Stimulated activated CD4-positive, alpha-beta T cell treated with anti-CD3 and anti-CD28 coated beads, Interleukin-4, amount 100 ng/mL, for 4 hours (primary cell): ENCODE measurements at places on chromosomes 4 and X.

DNA sequence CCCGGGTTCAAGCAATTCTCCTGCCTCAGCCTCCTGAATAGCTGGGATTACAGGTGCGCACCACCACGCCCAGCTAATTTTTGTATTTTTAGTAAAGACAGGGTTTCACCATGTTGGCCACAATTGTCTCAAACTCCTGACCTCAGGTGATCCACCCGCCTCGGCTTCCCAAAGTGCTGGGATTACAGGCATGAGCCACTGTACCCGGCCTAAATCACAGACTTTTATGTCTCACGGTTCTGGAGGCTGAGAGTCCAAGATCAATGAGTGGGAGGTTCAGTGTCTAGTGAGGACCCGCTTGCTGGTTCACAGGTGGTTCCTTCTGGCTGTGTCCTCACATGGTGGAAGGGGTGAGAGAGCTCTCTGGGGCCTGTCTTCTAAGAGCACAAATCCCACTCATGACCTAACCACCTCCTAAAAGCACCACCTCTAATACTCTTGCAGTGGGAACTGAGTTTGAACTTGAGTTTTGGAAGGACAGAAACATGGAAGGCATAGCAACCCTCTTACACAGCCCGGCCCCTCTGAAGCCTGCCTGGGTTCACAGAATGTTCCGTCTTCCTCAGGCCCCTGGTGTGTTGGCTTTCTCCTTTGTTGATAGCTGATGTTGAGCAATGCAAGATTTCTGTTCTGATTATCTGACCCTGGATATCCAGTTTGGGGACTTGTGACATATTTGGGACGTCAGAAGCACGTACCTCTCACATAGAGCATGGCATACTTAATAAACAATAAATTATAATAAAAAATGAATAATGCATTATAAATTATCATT lies 1.9 kb upstream of the AKAP17A start:
- DNase-seq, result no peak

DNA sequence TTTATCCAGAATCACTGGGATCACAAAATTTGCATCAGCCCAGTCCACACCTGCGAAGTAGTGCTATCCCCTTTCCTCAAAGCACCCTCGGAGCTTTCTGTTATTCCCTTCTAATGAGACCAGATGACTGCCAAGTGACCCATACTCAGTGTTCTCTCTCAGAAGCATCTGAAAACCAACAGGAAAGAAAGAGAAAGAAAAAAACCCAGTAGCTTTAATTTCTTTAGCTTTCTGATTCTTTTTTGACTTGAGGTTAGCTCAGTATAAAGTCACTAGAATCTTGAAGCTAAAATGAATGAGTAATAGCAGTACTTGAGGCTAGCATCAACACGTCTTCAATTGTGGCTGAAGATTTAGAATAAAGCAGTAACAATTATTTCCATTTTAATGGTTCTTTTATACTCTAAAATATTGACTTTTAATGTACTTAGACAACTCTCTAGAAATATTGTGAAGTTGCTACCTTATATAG lies 124.4 kb downstream of the ANK2 start:
- DNase-seq, result no peak

- DNase-seq, result no peak
These were observed 88.6 kb downstream of the HPRT1 start for GRCh38 chrX:134548257-134549201.

- no peak for DNase-seq
These were observed 13.2 kb downstream of the MTTP start for GRCh38 chr4:99587803-99588202.

DNA sequence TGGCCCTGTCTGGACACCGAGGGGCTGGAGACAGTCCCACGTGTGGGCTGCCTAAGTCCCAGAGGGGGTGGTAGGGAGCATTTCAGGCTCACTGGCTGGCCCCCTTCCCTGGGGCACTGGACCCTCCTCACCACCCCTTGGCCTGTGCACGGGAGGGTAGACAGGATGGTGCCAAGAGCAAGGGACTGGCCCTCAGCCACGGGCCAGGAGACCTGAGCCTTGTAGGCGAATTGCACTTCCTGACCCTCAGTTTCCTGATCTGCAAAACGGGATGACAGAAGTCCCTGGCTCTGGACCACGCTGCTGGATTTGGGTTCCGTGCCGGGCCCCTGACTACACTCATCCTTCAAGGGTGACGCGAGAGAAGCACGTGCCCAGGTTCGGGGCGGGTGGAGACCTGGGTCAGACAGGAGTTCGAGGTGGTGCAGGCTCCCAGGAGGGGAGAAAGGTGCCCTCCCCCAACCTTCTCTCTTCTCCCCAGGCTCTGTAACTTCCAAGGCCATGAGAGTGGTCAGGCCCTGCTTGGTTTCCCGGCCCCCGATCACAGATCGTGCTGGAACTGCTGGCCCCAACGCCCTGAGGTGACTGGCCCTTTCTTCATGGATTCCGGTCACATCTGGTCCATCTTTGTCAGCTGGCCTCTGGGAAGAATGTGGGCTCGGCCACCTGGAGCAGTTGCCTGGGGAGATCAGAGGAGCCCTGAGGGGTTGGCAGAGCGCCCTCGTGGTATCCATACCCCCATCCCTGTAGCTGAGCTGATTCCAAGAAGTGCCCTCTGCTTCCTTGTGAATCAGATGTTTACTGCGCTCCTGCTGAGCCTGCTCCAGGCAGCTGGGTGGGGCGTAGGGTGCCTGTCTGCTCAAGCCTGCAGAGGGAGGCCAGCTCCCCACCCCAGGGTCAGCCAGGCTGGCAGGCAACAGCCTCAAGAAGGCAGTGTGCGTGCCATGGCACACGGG lies 3.3 kb downstream of the SH3BP2 start:
- no peak for DNase-seq

GRCh38 chrX:46531442-46531841 lies 13.8 kb downstream of the ZNF674 start:
- no peak for DNase-seq

- no peak for DNase-seq
These were observed 58.4 kb downstream of the SYNPO2 start for GRCh38 chr4:118947095-118947494.

DNA sequence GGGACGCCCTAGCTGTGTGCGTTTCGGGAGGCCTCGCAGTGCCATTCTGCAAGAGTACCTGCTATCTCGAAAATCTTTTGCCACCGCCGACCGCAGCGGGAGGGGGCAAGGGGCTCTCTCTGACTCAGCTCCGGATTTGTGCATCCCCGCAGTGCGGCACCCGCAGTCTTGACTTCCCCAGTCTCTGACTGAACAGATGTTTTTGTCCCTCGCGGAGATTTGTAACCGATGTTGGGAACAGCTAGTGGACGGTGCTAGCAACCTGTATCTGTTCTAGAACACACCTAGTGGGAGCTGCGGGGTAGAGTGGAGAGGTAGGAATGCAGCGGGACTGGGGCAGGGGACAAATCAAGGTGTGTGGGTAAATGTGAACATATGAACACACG lies 17.2 kb downstream of the NKX6-1 start:
- DNase-seq, result no peak

DNA sequence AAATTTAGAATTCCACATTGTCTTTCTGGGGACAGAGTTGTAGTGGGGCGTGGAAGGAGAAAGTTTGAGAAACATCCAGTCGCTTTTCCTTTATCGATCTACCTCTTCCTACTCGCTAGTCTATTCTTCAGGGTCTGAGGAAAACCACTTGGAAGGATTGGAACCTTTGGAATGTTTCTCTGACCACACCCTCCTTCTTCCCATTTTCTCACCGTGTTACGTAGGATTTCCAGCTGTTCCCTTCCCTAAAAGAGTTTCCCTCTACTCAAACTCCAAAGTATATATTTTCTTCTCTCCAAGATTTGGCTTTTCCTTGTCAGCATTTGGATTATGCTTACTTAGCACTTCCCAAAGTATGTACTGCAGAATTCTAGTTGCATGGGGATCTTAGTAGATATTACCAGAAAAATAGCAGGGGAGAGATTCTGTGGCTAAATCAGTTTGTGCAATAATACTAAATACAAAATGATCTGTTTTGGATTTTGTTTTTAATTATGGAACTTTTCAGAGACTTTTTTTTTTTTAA lies 4.9 kb downstream of the ENPEP start:
- DNase-seq, result no peak

- no peak for DNase-seq
These were observed 188.0 kb downstream of the STIM2 start for GRCh38 chr4:27048429-27049238.
